ENCODE measurements at places on chromosomes 6 and 20.

GRCh38 chr6:136791296-136792094 lies 782 bp downstream of the MAP3K5 start:
- DNase-seq: peak; percentile 19

GRCh38 chr6:113496166-113496565 lies 361.0 kb upstream of the MARCKS start:
- DNase-seq: no peak

DNA sequence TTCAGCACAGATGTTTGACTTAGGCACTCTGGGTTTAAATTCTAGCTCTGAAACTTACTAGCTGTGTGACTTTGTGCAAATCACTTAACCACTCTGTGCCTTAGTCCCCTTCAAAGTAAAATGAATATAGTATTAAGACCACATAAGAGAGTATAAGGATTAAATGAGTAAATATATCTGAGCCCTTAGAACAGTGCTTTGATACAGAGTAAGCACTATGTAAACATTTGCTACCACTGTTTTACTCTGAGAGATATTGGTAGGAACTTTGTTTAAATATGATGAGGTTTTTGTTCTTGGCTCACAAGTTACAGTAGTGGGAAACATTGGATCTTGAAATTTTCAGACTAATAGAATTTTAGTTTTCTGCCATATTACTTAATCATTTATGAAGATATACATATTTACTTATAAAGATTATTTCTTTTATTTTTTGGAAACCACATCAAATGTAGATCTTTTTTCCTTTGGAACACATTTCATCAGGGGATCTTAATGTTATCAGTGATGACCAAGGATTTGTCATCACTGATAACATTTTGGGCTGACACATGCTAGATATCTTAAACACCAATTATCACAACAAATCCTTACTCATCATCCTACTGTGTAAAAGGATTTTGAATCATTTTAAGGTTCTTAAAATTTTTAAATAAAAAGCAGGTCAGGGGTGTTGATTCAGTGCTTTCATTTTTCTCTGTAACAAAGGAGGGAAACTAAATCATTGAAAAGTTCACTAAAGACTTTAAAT lies 226.2 kb downstream of the EYA4 start:
- DNase-seq: no peak

- peak; percentile 76 for DNase-seq
Observed at GRCh38 chr6:153208706-153209105, 77.6 kb upstream of the RGS17 start.

GRCh38 chr6:30914076-30914853 lies at the start of gene VARS2:
Gene VARS2, plus strand, starts transcription at chr6:30914238. Its CDS starts 599 bp downstream, at chr6:30914837.
- DNase-seq: peak; percentile 82

GRCh38 chr6:130009146-130009545 lies 9.2 kb upstream of the L3MBTL3 start:
- no peak for DNase-seq
